ENCODE measurements at places on chromosomes 16 and 17.
A peak's percentile ranks its signal among the peaks of the same experiment; 100 is the strongest.

- peak; percentile 42 for DNase-seq
Observed at GRCh38 chr16:27315333-27316037, 1.7 kb downstream of the IL4R start.

GRCh38 chr16:1863681-1864460 lies 8.1 kb downstream of the MEIOB start:
- DNase-seq, result no peak

DNA sequence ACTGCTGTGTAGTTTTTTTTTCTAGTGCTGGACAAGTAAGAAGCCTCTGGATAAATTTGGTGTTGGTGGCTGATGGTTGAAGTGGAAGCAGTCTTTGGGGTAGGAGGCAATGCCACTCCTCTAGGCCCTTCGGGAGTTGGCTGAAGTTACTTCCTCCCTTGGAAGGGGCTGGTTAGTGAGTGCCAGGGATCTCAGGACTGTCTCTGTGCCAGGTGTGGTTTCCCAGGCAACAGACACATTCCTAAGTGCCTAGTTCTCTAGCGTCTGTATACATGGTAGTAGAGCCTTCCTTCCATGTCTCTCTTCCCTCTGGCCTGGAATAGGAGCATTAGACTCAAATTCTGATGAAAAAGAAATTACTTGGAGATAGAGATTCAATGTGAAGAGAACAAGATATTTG lies 15.3 kb downstream of the TMEM98 start:
- no peak for DNase-seq

GRCh38 chr17:30263552-30264333 lies 28.0 kb downstream of the BLMH start:
- DNase-seq, result no peak

GRCh38 chr16:49701789-49702494 lies 154.0 kb downstream of the ZNF423 start:
- DNase-seq, result no peak

- no peak for DNase-seq
Observed at GRCh38 chr16:82264756-82265155, 94.7 kb upstream of the MPHOSPH6 start.

GRCh38 chr17:9837551-9838471 lies 12.1 kb downstream of the GLP2R start:
- DNase-seq, result peak; percentile 57

- no peak for DNase-seq
Observed at GRCh38 chr16:49617710-49618330, 238.1 kb downstream of the ZNF423 start.

DNA sequence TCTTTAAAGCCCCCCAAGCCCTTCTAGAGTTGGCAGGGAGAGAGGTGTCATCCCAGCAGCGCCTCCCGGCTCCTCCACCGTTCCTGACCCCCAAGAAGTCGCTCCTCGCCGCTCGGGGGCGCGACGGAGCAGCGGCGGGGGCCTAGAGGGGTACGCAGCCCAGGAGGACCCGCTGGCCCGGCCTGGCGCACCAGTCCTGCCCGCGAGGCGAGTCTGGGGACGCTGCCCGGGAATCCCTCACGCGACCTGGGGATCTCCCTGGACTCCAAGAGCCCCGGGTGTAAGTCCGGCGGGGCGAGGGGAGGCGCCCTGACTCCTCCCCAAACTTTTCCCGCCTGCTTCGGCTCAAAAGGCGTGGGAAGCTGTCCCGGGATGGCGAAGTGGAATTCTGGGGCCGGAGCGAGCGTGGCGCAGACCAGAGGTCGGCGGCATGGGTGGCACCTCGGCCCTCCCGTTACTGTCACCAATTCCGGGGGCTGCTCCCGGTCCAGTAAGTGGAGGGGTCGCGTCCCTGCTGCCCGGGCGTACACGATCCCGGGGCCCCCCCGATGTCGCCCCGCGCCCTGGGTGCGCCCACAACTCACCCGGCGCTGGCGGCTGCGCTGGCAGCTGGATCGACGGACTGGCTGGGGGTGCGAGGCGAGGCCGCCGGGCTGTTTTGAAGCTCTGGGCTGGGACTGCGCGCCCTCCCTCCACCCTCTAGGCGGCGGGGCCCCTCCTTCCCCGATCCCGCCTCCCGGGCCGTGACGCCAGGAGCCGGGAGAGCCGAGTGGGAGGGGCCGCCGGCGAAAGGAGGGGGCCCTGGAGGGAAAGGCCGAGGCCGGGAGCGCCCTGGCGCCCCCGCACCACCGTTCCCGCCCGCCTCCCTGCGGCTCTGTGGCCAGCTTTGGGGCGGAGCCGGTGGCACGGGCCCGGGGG lies at the start of gene EMP2:
TSS of gene EMP2 (minus strand) at position 634 of the 918 bp plus-strand sequence. CDS start 32,981 bp downstream, outside the sequence.
- peak; percentile 88 for DNase-seq

GRCh38 chr17:29594519-29595090 lies 1.7 kb downstream of the ANKRD13B start:
- no peak for DNase-seq

GRCh38 chr16:68078701-68079375 lies 6.3 kb upstream of the NFATC3 start:
- DNase-seq, result no peak

DNA sequence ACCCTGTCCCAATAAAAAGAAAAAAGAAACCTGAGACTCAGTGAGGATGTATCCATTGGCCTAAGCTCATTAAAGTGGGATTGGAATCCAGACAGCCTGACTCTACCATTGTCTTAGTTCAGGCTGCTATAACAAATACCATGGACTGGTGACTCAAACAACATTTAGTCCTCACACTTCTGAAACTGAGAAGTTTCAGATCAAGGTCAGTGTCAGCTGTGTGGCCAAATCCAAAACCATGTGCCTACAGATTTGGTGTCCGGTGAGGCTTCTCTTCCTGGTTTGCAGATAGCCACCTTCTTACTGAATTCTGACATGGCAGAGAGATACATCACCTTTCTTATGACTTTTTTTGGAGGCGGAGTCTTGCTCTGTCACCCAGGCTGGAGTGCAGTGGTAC lies 53.3 kb upstream of the KDM8 start:
- no peak for DNase-seq

- DNase-seq, result no peak
Observed at GRCh38 chr16:24027466-24027865, 191.7 kb downstream of the PRKCB start.

- DNase-seq, result no peak
Observed at GRCh38 chr17:3803308-3803640, 2.3 kb upstream of the ITGAE start.

- no peak for DNase-seq
Observed at GRCh38 chr17:32342603-32343325, 791 bp upstream of the C17orf75 start.

DNA sequence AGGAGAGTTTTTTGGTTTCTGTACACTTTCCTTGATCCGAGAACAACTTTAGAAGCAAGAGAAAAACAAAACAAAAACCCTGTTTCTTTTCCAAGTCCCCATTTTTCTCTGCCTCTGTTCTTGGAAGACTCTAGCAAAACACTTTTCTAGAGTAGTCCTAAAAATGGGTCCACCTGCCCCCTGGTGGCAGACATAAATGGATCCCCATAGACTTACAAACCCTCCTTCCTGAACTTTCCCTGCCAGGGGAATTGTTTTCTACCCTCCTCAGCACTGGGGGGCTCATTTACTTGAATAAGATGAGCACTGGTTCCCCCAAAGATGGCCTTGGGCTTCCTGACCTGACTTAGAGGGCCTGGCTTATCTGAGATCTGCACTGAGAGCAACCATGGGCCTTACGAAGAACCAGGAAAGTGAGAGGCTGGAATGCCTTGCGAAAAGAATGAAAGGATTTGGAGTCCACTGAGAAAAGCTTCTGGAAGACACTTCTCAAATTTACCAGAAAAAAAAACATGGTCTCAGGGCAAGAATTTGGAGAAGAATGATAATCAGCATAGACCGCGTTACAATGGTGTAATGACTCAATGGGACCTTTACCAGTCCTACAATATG lies 48.0 kb upstream of the CDYL2 start:
- DNase-seq, result peak; percentile 23

DNA sequence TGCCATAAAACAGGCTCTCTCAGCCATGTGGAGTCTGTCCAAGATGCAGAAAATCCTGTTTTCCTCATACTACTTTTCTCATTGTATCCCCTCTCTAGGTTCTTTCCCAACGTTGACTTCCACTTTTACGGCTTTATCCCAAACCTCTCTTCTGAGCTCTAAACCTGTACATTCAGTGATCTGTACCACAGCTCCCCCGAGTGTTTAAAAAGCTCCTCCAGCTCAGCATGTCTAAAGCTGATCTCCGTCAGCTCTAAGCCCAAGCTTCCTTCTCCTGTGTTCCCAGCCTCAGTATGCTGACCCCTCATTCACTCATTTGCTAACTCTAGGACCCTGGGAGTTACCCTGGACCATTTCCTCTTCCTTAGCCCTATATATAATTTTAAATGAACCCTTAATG lies 144.6 kb downstream of the DNAH9 start:
- DNase-seq, result no peak

GRCh38 chr17:37824534-37825485 lies 80.0 kb upstream of the HNF1B start:
- peak; percentile 96 for DNase-seq

DNA sequence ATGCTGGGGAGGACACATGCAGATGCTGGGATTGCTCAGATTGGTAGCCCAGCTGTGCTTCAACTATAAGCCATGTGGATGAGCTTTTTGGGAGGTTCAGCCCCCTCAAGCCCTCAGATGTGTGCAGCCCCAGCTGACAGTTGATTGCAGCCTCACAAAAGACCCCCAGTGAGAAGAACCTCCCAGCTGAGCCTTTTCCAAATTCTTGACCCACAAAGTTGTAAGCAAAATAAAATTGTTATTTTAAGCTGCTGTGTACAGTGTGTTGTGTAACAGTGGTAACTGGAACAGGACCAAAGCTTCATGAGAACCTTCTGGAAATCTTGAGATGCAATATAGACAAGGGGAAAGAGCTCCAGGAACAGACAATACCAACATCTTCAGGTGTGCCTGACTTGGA lies 156.8 kb upstream of the IRX3 start:
- DNase-seq, result no peak

DNA sequence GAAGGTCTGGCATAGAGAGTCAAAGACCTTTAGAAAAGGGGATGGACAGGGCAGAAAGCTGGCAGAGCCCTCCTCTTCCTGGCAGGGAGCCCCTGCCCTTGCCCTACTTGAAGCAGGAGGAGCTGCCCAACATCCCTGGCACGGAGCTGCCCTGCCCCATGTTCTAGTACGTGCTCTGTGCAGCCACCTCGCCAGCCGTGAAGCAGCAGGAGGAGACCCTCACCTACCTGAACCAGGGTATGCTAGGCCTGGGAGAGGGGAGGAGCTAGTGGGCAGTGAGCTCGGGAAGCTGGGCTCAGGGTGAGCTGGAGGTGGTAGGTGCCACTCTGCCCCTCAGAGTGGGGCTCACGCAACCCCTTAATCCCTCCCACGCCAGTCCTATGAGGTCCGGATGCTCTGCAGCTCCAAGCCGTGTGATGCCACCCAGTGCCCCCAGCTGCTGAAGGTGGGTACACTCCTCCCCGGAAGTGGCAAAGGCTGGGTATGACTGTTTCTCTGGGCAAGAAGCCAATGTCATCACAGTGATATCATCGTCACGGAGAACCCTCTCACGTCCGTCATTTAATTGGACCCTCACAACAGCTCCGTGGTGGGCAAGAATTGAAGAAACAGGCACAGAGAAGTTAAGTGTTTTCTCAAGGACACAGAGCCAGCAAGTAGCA lies 12.7 kb upstream of the STAC2 start:
- DNase-seq, result peak; percentile 78

DNA sequence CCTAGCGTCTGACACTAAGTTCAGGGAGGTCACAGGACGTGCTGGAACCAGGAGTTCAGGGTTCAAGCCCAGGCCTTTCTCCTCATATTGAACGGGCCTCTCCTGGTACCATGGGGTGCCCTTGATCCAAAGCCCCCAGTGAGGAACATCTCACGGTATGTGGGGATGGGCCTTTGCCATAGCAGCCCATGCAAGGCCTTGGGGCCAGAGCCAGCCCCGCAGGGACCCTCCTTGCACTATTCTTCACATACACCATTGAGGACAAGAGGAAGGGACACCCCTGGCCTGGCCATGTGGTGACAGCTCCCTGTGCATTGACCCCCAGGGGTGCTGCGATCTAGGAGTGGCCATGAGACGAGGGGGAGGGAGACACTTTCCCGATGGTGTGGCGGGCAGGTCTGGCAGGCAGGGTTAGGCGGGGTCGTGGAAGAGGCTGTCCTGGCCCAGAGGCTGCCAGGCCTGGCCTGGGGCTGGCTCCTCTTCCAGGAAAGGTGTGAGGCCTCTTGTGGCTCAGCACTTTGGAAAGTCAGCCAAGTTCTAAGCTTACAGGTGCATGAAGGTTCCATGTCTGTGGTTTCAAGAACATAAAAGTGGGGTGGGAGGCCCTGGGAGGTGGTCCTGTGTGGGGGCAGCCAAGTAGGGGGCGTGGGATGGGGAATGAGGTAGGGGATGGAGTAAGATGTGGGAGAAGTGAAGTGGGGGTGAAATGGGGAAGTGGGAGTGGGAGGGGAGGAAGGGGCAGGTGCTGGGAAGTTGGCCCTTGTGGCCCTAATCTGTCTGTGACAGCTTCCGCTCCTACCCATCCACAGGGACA lies 88.7 kb upstream of the CBX4 start:
- DNase-seq, result no peak

DNA sequence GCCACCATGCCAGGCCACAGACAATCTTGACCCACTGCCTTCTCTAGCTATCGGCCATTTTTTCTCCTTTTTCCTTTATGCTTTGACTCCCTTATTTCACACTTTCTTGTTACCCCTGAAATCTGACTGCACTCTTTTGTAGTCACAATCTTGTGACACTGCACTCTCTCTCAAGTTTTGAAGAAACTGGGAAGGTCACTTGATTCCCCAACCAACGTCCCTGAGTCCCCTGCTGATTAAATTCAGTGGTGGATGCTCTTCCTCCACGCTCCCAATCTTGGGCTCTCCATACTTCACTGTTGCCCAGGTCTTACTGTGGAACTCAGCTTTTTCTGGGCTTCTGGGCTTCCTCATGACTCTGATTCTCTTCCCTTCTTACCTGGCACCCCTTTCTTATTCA lies 33.9 kb downstream of the PECAM1 start:
- no peak for DNase-seq

DNA sequence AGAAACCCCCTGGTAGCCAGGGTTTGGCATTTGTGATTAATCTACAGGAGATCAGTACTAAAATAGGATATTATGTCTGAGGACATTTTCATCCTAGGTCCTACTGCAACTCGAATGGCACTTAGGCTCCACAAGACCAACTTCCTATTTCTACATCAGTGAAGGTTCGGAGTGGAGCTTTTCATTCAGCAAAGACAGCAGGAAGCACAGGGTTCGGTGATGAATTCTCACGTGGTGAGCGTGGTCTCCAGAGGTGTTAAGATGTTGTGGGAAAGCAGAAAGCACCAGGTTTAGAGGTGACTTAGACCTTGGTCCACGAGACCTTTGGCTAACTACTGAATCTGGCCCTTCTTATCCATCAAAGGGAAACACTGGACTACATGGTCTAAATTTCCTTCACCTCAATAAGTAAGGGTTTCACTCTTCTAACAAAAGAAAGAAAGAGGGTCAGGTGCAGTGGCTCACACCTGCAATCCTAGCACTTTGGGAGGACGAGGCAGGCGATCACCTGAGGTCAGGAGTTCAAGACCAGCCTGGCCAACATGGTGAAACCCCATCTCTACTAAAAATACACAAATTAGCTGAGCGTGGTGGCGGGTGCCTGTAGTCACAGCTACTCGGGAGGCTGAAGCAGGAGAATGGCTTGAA lies 13.9 kb upstream of the HELZ start:
- DNase-seq, result no peak

All from HTR-8/SVneo (cell line).